ENCODE measurements at places on chromosomes 13 and 19.

GRCh38 chr19:1210227-1210538, 4.6 kb downstream of the STK11 start:
- no peak for DNase-seq

- DNase-seq = no peak
These were observed 2.4 kb downstream of the ZNF805 start for GRCh38 chr19:57242821-57243220.

- DNase-seq = no peak
These were observed 2.4 kb downstream of the TICAM1 start for GRCh38 chr19:4829001-4829712.

- DNase-seq = no peak
These were observed 2056.0 kb downstream of the OLFM4 start for GRCh38 chr13:55084630-55085029.

GRCh38 chr13:98577836-98578285, 954 bp upstream of the STK24 start:
- no peak for DNase-seq

- DNase-seq = no peak
These were observed 27.8 kb downstream of the ARID3A start for GRCh38 chr19:953445-954271.

- DNase-seq = no peak
These were observed 3.9 kb downstream of the CIC start for GRCh38 chr19:42272989-42273406.

Measured in NCI-H748 treated with DMSO at 0.1 percent for 48 hours (cell line).